ENCODE measurements at places on chromosomes 16 and 17. TPM values are rescaled to one million over a fixed set of nuclear protein-coding genes. Genes with fewer than 3 reads are reported as not detected.

DNA sequence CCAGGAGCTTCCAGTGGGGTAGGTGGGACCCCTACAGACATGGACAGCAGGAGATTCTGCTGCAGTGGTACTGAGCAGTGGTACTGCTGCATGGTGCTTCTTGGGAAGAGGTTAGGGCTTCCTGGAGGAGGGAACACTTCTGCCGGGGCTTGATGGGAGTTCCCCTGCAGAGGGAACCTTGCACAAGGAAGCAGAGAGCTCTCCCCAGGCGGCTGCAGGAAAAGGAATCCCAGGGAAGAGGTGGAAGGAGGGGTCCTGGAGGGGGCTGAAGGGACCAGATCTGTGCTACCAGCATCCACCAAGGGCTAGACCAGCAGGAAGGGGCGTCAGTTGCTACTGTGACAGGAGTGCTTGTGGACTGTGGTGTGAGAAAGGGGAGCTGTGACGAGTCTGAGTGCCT is 10.6 kb downstream of the RIPOR1 start:
- no peak overlapping the region for H3K27ac ChIP-seq
- H3K36me3 ChIP-seq: peaks cover 29% of the 10 kb centered on the region
- H3K27me3 ChIP-seq: no peaks in the 10 kb centered on the region

DNA sequence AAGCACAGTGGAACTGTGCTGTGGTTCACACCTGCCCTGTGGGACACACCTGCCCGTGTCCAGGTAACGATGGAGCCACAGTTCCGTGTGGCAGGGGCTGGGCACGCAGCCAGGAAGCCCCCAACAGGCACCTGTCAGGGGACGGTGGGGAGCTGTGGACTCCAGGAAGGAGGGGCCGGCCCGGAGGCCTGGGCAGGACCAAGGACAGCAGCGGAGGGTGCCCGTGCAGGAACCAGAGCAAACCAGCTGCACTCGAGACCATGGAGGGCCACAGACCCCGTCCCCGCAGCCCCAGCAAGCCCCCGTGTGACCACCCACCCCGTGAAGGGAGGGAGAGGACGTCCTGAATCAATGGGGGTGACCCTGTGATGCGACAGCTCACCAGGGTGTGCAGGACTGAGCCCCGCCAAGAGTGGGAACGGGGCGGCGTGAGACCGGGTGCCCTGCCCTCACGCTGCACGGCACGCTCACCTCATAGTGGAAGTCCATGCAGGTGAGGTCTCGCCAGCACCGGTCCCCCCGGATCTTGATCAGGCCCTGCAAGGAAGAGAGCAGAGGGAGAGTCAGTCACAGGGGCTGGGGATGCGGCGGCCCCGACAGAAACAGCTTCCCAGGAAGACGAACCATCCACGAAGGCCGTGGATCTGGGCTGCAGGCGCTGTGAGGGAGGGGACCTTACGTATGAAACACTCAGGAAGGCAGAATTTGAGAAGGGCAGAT is 78.1 kb downstream of the LMF1 start:
- no peak overlapping the region for H3K27ac ChIP-seq
- no peak overlapping the region for H3K4me3 ChIP-seq
- H3K36me3 ChIP-seq: no peaks in the 10 kb centered on the region

GRCh38 chr16:64363039-64363438 is 758.8 kb downstream of the CDH11 start:
- no peak for DNase-seq
- no peaks in the 10 kb centered on the region for H3K27me3 ChIP-seq
- no peak overlapping the region for H3K4me3 ChIP-seq
- H3K27ac ChIP-seq: no peak overlapping the region
- no peaks in the 10 kb centered on the region for H3K4me1 ChIP-seq

GRCh38 chr16:85898521-85899442 is at the start of gene IRF8:
IRF8 (plus strand) TSS chr16:85899162; CDS start chr16:85903016, 3,854 bp downstream.
- peaks cover 85% of the 10 kb centered on the region for H3K27me3 ChIP-seq
- no peaks in the 10 kb centered on the region for H3K4me1 ChIP-seq
- H3K27ac ChIP-seq: no peak within 1 kb of the TSS
- H3K36me3 ChIP-seq: no peaks in the 10 kb centered on the region
- DNase-seq: no peak

DNA sequence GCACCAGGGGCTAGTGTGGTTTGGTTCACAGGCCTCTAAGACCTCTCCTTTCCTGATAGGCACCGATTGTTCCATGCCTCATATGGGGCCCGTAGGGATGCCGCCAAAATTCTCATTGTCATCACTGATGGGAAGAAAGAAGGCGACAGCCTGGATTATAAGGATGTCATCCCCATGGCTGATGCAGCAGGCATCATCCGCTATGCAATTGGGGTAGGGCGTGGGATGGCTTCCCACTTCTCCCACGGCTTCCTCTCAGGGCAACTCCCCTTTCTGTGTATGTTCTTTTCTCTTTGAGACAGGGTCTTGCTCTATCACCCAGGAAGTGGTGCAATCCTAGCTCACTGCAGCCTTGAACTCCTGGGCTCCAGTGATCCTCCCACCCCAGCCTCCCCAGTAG is 5.3 kb downstream of the ITGAX start:
- H3K27me3 ChIP-seq: peaks cover 31% of the 10 kb centered on the region
- H3K36me3 ChIP-seq: no peaks in the 10 kb centered on the region
- H3K4me1 ChIP-seq: peaks cover 13% of the 10 kb centered on the region
- no peak for DNase-seq

DNA sequence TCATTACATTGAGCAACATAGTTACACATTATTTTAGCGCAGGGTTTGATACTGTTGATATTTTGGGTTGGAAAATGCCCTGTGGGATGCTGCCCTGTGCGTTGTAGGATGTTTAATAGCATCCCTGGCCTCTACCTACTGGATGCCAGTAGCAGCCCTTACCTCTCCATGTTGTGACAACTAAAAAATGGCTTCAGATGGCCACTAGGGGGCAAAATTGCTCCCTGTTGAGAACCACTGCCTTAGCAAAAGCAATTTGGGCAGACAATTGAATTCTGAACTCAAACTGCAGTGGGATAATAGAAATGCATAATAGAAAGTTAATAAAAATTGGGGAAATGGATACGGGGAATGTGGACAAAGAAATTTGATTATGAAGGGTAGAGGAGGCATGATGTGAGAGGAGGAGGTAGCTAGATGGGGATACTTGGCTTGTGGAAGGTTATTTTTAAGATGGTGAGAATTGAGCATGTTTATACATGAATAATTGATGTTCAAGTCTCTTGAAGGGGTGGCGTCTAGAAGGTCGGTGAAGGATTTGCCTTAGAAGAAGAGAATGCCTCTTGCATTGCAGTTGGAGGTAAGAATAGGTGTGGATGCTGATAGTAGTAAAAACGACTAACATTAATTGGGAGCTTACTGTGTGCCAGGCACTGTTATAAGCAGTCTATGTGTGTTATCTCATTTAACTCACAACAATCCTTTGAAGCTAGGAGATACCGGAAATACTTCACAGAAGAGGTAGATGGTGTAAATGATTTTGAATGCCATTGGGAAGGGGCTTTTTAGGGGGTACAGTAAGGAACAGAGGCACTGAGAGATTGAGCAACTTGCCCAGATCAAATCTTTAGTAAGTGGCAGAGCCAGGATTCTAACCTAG is 19.0 kb downstream of the HEATR9 start:
- H3K27ac ChIP-seq: no peak overlapping the region
- DNase-seq: peak; percentile 52
- no peaks in the 10 kb centered on the region for H3K4me1 ChIP-seq
- no peak overlapping the region for H3K4me3 ChIP-seq
- H3K36me3 ChIP-seq: peaks cover 46% of the 10 kb centered on the region
- H3K27me3 ChIP-seq: no peaks in the 10 kb centered on the region

GRCh38 chr17:82914375-82914774 is 74.6 kb upstream of the ZNF750 start:
- peaks cover 5% of the 10 kb centered on the region for H3K4me1 ChIP-seq
- no peak for DNase-seq
- no peak overlapping the region for H3K27ac ChIP-seq
- no peak overlapping the region for H3K4me3 ChIP-seq
- no peaks in the 10 kb centered on the region for H3K27me3 ChIP-seq

DNA sequence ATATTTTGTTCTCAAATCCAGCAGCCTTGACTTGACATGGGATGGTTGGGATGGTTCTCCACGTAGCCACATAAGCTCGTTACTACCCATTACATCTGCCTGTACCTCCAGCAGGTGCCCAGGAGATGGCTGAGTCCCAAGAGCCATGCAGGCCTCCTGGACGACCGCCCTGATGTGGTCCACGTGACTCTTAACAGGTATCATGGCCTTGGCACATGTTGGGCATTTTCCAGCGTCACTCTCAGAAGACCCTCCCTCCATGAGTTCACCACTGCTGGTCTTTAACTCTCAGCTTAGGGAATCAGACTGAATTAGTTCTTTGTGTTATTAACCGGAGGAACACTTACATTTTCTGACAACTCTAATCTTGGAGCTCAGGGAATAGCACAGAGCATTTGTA is 161.5 kb downstream of the CDH13 start:
- H3K27ac ChIP-seq: no peak overlapping the region
- no peaks in the 10 kb centered on the region for H3K4me1 ChIP-seq
- no peaks in the 10 kb centered on the region for H3K36me3 ChIP-seq
- DNase-seq: no peak
- H3K4me3 ChIP-seq: no peak overlapping the region

DNA sequence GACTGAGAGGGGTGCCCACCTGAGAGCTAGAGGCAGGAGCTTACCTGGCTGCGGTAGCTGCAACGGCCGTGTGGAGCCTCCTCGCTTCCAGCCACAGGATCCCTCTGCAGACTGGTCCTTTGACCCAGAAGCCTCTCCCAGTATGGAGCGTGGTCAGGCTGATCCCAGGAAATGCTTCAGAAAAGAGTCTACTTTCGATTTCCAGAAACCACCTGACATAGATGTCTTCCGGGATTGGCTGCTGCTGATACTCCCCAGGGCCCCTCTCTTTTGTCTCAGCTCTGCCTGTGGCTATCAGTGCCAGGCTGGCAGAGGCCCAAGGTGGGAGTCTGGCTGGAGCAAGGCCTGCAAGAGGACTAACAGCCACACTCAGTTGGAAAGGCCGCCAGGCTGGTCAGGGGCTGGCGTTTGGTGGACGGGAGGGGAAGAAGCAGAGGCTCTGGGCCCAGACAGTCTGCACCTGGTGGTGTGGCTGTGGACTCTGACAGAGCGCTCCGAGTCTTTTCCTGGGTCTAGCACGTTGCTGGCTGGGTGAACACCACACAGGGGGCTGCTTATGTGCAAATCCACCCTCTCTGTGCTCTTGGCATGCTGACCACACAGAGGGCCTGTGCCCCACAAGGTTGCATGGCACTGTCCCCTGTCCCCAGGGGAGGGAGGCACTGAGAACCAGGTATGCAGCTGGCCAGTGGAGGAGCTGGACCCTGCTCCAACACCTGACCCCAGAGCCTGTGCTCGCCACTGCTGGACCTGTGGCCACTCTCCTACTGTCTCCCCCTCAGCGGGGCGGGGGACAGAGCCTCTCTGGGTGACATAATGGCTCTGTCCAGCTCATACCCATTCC is at the start of gene LGALS3BP:
Gene LGALS3BP (minus strand): TSS at position 144 of the 844 bp plus-strand sequence. CDS start 2,732 bp downstream, outside the sequence.
- H3K27ac ChIP-seq: no peak within 1 kb of the TSS
- no peaks in the 10 kb centered on the region for H3K27me3 ChIP-seq
- no peak within 1 kb of the TSS for H3K4me3 ChIP-seq
- no peaks in the 10 kb centered on the region for H3K36me3 ChIP-seq

- peaks cover 43% of the 10 kb centered on the region for H3K27me3 ChIP-seq
- H3K36me3 ChIP-seq: no peaks in the 10 kb centered on the region
- H3K27ac ChIP-seq: no peak within 1 kb of the TSS
- peaks cover 7% of the 10 kb centered on the region for H3K4me1 ChIP-seq
- H3K4me3 ChIP-seq: peak within 1 kb of the TSS; percentile 45
- DNase-seq: peak; percentile 99
Measured at GRCh38 chr17:44968225-44969143, at the start of gene C1QL1. C1QL1 (minus strand) TSS chr17:44968303; CDS start chr17:44968048, 255 bp downstream.

DNA sequence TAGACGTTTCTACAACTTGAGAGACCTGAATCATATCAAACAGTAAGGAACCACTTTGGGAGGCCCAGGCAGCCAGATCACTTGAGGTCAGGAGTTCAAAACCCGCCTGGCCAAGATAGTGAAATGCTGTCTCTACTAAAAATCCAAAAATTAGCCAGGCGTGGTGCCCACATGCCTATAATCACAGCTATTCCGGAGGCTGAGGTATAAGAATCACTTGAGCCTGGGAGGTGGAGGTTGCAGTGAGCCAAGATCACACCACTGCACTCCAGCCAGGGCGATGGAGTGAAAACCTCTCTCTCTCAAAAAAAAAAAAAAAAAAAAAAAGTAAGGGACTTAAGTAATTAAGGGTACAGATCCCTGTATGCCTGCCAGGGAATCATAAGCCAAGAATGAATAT is 103.4 kb upstream of the NUDT7 start:
- no peak overlapping the region for H3K27ac ChIP-seq
- no peak overlapping the region for H3K4me3 ChIP-seq
- DNase-seq: no peak
- H3K36me3 ChIP-seq: no peaks in the 10 kb centered on the region

- H3K27ac ChIP-seq: no peak overlapping the region
- H3K27me3 ChIP-seq: no peaks in the 10 kb centered on the region
- H3K4me1 ChIP-seq: peaks cover 2% of the 10 kb centered on the region
- H3K4me3 ChIP-seq: no peak overlapping the region
- H3K36me3 ChIP-seq: no peaks in the 10 kb centered on the region
Measured at GRCh38 chr16:17939723-17940122, 396.8 kb downstream of the NPIPA8 start.

DNA sequence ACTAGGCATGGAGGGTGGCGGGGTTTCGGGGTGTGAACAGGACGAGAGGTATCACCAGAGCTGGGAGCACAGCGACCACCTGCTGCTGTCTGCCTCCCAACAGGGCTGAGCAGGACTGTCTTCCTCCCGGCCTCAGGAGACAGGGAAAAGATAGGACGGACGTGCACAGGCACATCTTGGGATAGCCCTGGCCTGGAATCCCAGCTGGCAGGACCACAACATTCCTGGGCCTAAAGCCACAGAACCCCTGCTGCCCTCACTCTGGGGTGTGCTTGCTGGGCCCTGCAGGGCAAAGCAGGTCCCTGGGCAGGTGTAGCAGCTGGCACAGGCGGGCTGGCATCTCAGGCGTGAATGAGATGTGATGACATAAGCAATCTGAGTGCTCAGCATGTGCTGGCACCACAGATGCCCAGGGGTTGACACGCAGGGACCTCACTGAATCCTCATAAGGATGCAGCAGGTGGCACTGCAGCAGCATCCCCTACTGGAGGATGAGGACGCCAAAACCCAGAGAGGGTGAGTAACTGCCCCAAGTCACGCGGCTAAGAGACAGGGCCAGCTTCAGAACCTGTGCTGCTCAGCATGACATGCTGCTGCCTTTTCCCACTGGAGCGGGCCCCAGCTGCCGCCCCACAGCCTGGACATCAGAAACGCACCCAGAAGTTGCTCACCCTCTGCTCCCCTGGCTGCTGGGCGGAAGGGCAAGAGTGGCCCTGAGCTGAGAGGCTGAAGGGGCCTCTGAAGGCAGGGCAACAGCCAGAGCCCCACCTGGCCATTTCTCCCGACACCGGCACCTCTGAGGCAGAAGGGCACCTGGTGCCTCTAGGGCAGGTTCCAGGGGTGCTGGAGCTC is 7.1 kb downstream of the CORO7 start:
- H3K27me3 ChIP-seq: no peaks in the 10 kb centered on the region
- H3K36me3 ChIP-seq: peaks cover 85% of the 10 kb centered on the region
- H3K4me1 ChIP-seq: peaks cover 2% of the 10 kb centered on the region
- no peak for DNase-seq
- H3K27ac ChIP-seq: no peak overlapping the region

Gene SP6
- 7.9 TPM for total RNA-seq

Gene KRTAP2-3
- not detected for total RNA-seq
